ENCODE measurements at places on chromosomes 13 and 19. TPM values are rescaled to one million over a fixed set of nuclear protein-coding genes. Genes with fewer than 3 reads are reported as not detected.

DNA sequence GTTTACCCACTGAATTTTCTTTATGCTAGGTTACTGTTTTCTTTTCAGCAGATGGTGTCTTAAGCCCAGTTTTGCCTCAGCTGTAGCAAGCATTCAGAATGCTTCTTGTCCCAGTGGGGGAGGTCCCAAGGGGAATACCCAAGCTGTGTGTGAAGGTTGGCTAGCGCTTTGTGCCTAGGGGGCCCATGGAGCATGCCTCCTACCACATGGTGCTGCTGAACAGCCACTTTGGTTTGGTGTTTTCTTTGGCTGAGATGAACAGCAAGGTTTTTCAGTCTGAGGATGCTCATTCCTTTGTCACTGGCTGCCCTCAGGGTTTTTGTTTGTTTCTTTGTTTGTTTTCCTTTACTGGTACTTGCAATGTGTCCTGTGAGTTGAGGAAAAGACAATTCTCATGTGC, 99.0 kb downstream of the PCDH20 start:
- no peaks in the 10 kb centered on the region for H3K36me3 ChIP-seq
- H3K4me1 ChIP-seq, result no peaks in the 10 kb centered on the region
- H3K4me3 ChIP-seq, result no peak overlapping the region
- H3K27ac ChIP-seq, result no peak overlapping the region
- no peaks in the 10 kb centered on the region for H3K27me3 ChIP-seq

- H3K4me1 ChIP-seq, result peaks cover 3% of the 10 kb centered on the region
- no peak for DNase-seq
- peaks cover 15% of the 10 kb centered on the region for H3K27me3 ChIP-seq
- H3K4me3 ChIP-seq, result no peak overlapping the region
- H3K36me3 ChIP-seq, result no peaks in the 10 kb centered on the region
Observed at GRCh38 chr13:91312324-91312723, 35.2 kb upstream of the MIR17HG start.

DNA sequence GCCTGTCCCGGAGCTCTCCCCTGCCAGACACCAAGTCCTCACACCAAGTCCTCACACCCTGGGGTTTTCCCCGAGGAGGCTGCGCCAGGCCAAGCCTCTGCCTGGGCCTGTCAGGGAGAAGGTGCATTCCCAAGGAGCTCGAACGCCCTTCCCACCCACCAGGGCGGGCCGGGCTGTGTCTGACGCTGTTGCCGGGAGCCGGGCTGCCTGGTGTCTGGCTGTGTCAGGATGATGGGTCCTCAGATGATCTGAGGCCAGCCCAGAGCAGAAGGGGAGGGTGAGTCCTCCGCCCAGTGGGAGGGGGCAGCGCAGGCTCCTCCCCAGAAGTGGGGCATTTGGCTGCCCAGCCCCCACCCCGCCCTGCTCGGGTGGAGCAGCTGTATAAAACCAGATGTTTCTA, 2.3 kb upstream of the HAS1 start:
- no peak overlapping the region for H3K27ac ChIP-seq
- H3K4me1 ChIP-seq, result peaks cover 10% of the 10 kb centered on the region
- DNase-seq, result no peak
- no peak overlapping the region for H3K4me3 ChIP-seq

Gene VSTM2B
- not detected for total RNA-seq

DNA sequence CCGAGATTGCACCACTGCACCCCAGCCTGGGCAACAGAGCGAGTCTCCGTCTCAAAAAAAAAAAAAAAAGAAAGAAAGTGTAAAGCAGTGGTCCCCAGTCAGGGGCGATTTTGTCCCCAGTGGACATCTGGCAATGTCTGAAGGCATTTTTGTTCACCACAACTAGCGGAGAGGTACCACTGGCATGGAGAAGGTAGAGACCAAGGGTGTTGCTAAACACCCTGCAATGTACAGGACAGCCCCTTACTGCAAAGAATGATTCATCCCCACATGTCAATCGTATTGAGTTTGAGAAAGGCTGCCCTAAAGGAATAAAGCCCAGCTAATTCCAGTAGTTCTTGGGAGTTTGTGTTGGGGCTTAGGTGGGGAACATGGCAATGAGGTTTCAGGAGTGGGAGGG, 38.7 kb downstream of the CYP4F2 start:
- no peak for DNase-seq
- H3K27me3 ChIP-seq, result no peaks in the 10 kb centered on the region
- no peaks in the 10 kb centered on the region for H3K36me3 ChIP-seq
- no peak overlapping the region for H3K4me3 ChIP-seq

DNA sequence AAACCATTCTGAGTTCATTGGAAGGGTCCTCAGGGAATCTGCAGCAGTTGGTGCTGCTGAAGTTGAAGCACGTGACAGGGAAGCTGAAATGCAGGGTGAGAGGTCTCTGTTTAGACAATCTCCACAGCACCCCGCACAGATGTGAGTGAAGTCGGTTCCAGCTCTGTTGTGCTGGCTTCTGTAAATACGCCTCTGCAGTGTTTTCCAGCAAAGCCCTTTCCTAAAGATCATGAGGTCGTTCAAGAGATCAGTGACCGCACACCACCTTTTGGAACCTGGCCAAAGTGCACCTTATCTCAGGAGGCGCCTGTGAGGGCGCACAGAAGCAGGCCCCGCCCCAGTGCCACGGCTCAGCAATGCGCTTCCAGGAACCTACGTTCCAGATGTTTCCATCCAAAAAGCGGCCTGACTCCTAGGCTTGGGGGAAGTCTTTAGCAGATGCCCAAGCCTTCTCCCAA, 10.8 kb downstream of the CUL4A start:
- no peaks in the 10 kb centered on the region for H3K27me3 ChIP-seq
- H3K4me3 ChIP-seq, result no peak overlapping the region
- peak; percentile 74 for DNase-seq
- H3K4me1 ChIP-seq, result peaks cover 7% of the 10 kb centered on the region

Gene SBK2
- not detected for total RNA-seq

DNA sequence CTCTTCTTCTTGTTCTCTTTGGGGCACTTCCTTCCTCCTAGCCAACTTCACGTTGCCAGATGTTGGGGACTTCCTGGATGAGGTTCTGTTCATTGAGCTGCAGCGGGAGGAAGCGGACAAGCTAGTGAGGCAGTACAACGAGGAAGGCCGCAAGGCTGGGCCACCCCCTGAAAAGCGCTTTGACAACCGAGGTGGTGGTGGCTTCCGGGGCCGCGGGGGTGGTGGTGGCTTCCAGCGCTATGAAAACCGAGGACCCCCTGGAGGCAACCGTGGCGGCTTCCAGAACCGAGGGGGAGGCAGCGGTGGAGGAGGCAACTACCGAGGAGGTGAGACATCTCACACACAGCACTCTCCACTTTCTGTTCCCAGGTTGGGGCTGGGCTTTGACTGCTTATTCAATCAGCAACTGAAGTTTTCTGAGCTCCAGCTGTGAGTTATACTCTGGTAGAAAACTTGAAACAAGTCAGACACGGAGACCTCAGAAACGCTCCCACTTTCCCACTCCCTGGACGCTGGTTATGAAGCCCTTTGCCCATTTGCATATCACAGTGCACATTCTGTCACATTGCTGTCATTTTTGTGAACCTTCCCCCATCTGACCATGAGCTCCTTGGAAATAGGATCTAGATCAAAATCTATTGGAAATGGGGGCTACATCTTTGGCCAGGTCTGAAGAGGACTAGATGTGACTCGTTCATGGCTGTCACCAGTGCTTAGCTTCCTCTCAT, 7.2 kb upstream of the CCDC97 start:
- peaks cover 46% of the 10 kb centered on the region for H3K36me3 ChIP-seq
- no peak overlapping the region for H3K4me3 ChIP-seq
- DNase-seq, result no peak
- H3K27ac ChIP-seq, result no peak overlapping the region
- H3K27me3 ChIP-seq, result no peaks in the 10 kb centered on the region

Gene ZNF44
- total RNA-seq, result 7.8 TPM

Gene ESD
- 98.5 TPM for total RNA-seq
